ENCODE measurements at places on chromosomes 5 and 9. TPM values are rescaled to one million over a fixed set of nuclear protein-coding genes. Genes with fewer than 3 reads are reported as not detected.
A peak's percentile ranks its signal among the peaks of the same experiment; 100 is the strongest.

Gene ESM1
- 1.1 TPM for polyA plus RNA-seq

Gene DRD1
- polyA plus RNA-seq, result not detected

Gene TLR4
- not detected for polyA plus RNA-seq

Gene ANP32B
- 70.4 TPM for polyA plus RNA-seq

GRCh38 chr5:106076655-106077054 is 1594.1 kb downstream of the EFNA5 start:
- no peak for DNase-seq
- H3K4me1 ChIP-seq, result no peaks in the 10 kb centered on the region
- no peaks in the 10 kb centered on the region for H3K36me3 ChIP-seq
- no peaks in the 10 kb centered on the region for H3K27me3 ChIP-seq
- H3K27ac ChIP-seq, result no peak overlapping the region
- H3K4me3 ChIP-seq, result no peak overlapping the region

GRCh38 chr9:132247942-132248341 is 86.1 kb downstream of the NTNG2 start:
- peaks cover under 1% of the 10 kb centered on the region for H3K4me1 ChIP-seq
- no peak for DNase-seq
- H3K27ac ChIP-seq, result no peak overlapping the region
- H3K36me3 ChIP-seq, result no peaks in the 10 kb centered on the region

DNA sequence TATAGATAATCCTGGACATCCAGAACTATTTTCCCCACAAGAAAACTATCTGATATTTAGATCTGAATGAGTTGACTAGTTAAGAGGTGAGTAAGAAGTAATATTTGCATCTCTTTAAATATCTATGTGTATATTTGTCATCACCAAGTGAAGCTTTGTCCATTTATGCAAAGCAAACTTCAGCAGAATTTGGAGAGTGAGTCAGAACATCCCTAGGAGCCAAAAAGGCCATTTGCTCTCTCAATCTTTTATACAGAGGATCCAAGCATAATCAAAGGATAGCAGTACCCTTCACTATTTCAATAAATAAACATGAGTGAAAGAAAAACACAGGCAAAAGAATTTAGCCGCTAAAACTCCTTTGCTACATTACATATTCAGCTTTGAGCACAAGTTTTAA is 454.4 kb downstream of the NR2F1-AS1 start:
- no peaks in the 10 kb centered on the region for H3K36me3 ChIP-seq
- no peak for DNase-seq
- H3K4me3 ChIP-seq, result no peak overlapping the region
- no peak overlapping the region for H3K27ac ChIP-seq

GRCh38 chr5:26498972-26499371 is 539.4 kb downstream of the CDH9 start:
- no peaks in the 10 kb centered on the region for H3K4me1 ChIP-seq
- H3K36me3 ChIP-seq, result no peaks in the 10 kb centered on the region
- H3K27ac ChIP-seq, result no peak overlapping the region
- H3K4me3 ChIP-seq, result no peak overlapping the region
- no peaks in the 10 kb centered on the region for H3K27me3 ChIP-seq

- no peak overlapping the region for H3K27ac ChIP-seq
- no peak overlapping the region for H3K4me3 ChIP-seq
- no peaks in the 10 kb centered on the region for H3K36me3 ChIP-seq
- no peaks in the 10 kb centered on the region for H3K4me1 ChIP-seq
Observed at GRCh38 chr9:80156756-80157472, 585.1 kb downstream of the TLE4 start.

- peak; percentile 91 for DNase-seq
- H3K27ac ChIP-seq, result peak overlapping the region; percentile 52
- peak overlapping the region; percentile 17 for H3K4me3 ChIP-seq
- no peaks in the 10 kb centered on the region for H3K27me3 ChIP-seq
Observed at GRCh38 chr9:89436963-89437625, 60.8 kb downstream of the SEMA4D start.

Data from CD4-positive, alpha-beta memory T cell (primary cell).